GM23248 (cell line): ENCODE measurements at places on chromosomes 16 and 17. TPM values are rescaled to one million over a fixed set of nuclear protein-coding genes. Genes with fewer than 3 reads are reported as not detected.

DNA sequence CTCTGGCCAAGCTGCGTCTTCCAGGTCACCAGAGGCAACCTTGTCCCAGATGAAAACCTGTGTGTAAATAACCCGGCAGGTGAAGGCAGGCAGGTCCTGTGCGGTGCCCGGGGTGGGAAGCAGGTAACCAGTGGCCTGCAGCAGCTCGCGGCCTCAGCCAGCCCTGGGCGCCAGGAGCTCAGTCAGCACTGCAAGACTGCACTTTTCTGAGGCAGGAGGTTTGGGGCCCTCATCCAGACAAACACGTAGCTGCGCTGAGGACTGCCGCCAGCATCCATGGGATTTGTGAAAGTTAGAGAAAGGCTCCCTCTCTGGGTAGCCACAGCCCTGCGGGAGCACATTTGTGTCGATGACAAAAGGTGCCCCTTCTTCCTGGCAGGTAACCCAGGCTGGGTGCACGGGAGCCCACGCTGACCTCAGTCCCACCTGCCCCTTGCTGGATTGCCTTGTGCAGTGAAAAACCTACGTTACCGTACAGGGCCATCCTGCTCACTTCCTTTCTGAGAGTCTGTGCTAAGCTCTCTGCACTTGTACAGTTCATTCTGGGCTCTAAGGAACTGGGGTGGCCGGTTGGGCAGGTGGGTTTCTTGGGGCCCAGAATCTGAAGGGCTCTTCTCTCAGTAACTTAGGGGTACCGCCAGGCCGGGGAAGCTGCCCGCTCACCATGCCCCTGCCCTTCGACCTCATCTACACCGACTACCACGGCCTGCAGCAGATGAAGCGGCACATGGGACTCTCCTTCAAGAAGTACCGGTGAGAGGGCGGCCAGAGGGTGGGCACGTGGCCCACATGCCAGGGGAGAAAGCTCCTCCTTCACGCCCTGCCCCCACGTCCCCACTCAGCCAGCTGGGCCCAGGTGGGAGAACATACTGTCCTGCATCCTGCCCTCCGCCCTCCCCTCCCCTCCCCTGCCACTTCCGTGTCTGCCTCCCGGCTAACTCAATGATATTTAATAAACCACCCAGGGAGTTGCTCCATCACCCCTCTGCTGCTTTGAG lies 56.4 kb downstream of the MGAT5B start:
- no peaks in the 10 kb centered on the region for H3K4me1 ChIP-seq
- H3K36me3 ChIP-seq = no peaks in the 10 kb centered on the region
- no peak overlapping the region for H3K4me3 ChIP-seq

- H3K4me1 ChIP-seq = no peaks in the 10 kb centered on the region
- peaks cover 18% of the 10 kb centered on the region for H3K36me3 ChIP-seq
- H3K27ac ChIP-seq = no peak overlapping the region
- no peaks in the 10 kb centered on the region for H3K27me3 ChIP-seq
- DNase-seq = peak; percentile 7
- no peak overlapping the region for H3K4me3 ChIP-seq
Observed at GRCh38 chr16:23519282-23519681, 9.0 kb upstream of the GGA2 start.

- no peaks in the 10 kb centered on the region for H3K27me3 ChIP-seq
- no peak overlapping the region for H3K4me3 ChIP-seq
- no peaks in the 10 kb centered on the region for H3K36me3 ChIP-seq
- peaks cover 31% of the 10 kb centered on the region for H3K4me1 ChIP-seq
- DNase-seq = no peak
Observed at GRCh38 chr16:51405361-51405760, 254.3 kb upstream of the SALL1 start.

DNA sequence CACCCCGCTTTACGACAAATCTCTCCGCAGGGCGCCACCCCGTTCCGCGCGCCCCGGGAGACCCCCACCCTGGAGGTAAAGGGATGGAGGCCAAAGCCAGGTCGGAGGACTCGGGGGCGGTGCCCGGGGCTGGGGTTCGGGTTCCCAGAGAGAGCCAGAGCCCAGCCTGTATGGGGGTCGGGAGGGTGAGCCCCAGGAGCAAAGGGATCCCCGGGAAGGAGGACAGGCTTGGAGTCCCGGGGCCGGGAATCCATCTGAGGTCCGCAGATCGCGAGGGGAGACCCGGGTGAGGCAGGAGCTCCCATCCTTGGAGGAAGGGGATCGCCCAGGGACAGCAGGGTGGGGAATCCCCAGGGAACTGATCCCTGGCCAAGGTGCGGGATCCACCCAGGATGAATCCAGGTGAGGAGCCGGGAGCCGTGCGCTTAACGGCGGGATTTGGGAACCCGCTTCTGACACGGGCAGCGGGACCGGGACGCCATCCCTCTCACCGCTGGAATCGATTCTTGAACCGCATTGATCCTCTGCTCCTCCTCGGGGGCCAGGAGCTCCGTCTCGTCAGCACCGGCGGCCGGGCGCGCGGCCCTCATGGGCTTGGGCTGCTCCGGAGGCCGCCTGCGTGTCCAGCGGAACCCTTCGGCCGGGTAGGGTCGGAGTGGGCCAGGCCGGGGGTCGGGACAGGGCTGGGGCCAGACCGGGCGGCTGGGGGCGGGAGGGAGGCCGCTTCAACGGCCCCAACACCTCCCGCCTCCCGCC lies at the start of gene MMD:
Gene MMD, minus strand, starts transcription at position 657 of the 756 bp plus-strand sequence. Its CDS starts 140 bp downstream, at position 517.
- H3K4me3 ChIP-seq = peak within 1 kb of the TSS; percentile 77
- no peaks in the 10 kb centered on the region for H3K4me1 ChIP-seq
- no peaks in the 10 kb centered on the region for H3K36me3 ChIP-seq
- H3K27me3 ChIP-seq = no peaks in the 10 kb centered on the region; the same call in 1 of the 2 replicates
- DNase-seq = peak; percentile 33

GRCh38 chr16:4869147-4869805 lies 22.0 kb downstream of the UBN1 start:
- no peak overlapping the region for H3K4me3 ChIP-seq
- peaks cover 10% of the 10 kb centered on the region; the same call in 1 of the 2 replicates for H3K36me3 ChIP-seq
- no peak for DNase-seq
- H3K27me3 ChIP-seq = no peaks in the 10 kb centered on the region
- H3K27ac ChIP-seq = no peak overlapping the region

- peaks cover 23% of the 10 kb centered on the region for H3K36me3 ChIP-seq
- peak; percentile 16 for DNase-seq
- H3K4me1 ChIP-seq = 0 out of 2 replicates have a peak, but pooled peaks cover 6% of the 10 kb centered on the region
- peak overlapping the region; percentile 92 for H3K4me3 ChIP-seq
- peak overlapping the region; percentile 89 for H3K27ac ChIP-seq
Observed at GRCh38 chr16:57244463-57244766, 644 bp upstream of the ARL2BP start.

DNA sequence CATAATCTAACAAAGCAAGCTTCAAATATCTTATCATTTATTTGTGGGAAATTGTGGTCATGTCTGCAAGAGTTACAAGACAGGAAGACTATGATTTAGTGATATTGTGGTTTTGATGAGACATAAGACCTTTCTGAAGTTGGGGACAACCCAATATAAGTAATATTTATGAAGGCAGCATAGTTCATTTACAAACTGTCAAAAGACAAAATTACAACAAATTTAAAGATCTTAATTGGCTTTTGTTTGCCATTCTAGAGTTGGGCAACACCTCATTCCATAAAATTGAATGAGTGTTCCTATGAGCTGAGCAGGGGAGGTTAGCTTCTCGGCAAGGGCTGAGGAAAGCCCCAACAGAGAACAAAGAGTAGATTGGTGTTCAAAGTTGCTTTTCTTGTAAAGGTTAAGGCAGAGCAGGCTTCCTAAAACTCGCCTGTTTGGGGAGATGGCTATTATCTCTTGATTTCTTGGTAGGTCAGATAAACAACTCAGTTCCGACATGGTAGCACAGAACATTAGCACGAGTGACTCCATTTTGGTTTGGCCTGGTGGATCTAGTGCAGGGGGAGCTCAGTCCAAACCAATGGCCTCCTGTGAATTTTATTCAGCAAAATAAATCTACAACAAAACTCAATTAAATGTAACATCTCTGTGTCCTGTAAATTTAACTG lies 10.9 kb upstream of the MMD start:
- H3K4me3 ChIP-seq = no peak overlapping the region
- peak; percentile 43 for DNase-seq
- no peaks in the 10 kb centered on the region for H3K36me3 ChIP-seq
- H3K27me3 ChIP-seq = no peaks in the 10 kb centered on the region
- peaks cover 35% of the 10 kb centered on the region for H3K4me1 ChIP-seq

DNA sequence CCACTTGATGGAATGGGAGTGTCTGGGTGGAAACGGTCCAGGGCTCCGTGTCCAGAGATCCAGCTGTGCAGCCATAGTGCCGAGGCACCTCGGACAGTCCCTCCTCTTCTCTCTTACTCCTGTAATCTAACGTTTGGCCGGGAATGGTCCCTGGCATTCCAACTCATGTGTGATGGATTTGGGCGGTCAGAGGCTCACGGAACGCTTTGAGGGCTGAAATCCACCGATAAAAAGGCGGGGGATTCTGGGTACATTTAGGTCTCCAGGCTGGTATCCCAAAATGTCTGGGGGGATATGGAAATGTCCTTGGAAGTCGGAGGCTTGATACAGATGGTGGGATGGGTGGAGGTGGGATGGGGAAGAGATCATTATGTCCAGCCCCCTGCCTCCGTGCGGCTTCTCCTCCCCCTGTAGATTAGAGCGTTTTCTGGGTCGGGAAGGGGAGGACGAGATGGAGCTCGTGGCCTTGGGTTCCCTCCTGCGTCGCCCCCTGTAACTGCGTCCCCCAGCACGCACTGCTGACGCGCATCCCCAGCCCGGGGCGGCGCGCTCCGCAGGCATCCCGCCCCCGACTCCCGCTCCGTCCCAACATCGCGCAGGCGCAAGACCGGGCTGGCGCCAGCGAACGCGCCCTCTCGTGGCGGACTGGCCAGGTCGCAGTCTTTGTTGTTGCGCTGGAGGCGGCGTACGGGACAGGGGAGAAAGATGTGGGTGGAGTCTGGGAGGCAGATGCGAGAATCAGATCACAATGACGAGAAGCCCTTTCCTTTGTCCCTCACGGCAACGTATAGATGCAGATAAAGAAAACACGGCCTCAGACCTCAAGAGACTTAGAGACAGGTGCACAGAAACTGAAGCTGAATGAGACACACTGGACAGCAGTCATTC lies 4.5 kb upstream of the SGCA start:
- peak overlapping the region; percentile 13; the same call in 1 of the 2 replicates for H3K27ac ChIP-seq
- no peaks in the 10 kb centered on the region for H3K27me3 ChIP-seq
- peak; percentile 96 for DNase-seq
- no peaks in the 10 kb centered on the region for H3K36me3 ChIP-seq
- H3K4me1 ChIP-seq = 0 out of 2 replicates have a peak, but pooled peaks cover 3% of the 10 kb centered on the region

- no peak overlapping the region for H3K4me3 ChIP-seq
- no peak overlapping the region for H3K27ac ChIP-seq
- no peaks in the 10 kb centered on the region for H3K27me3 ChIP-seq
- no peaks in the 10 kb centered on the region for H3K4me1 ChIP-seq
- no peaks in the 10 kb centered on the region for H3K36me3 ChIP-seq
- DNase-seq = no peak
Observed at GRCh38 chr16:78057803-78058564, 35.6 kb downstream of the CLEC3A start.

DNA sequence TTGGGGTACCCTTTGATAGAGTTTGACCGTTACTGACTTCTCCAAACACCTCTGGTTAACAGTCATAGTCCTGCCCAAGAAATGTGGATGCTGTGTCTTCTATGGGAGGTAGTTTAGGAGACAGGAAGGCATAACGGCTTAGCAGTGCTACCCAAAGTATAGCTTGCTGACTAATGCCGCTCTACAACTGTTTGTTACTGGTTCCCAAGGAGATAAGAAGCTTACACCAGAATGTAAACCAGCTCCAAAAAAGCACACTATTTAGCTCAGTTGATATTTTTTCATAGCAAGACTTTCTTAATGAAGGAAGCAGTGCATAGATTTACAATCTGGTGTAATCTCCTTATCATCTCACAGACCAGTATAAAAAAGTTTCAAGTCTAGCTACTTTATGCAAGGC lies 95.7 kb downstream of the HS3ST3B1 start:
- H3K4me3 ChIP-seq = no peak overlapping the region
- no peaks in the 10 kb centered on the region for H3K4me1 ChIP-seq
- H3K27me3 ChIP-seq = no peaks in the 10 kb centered on the region
- no peaks in the 10 kb centered on the region for H3K36me3 ChIP-seq

DNA sequence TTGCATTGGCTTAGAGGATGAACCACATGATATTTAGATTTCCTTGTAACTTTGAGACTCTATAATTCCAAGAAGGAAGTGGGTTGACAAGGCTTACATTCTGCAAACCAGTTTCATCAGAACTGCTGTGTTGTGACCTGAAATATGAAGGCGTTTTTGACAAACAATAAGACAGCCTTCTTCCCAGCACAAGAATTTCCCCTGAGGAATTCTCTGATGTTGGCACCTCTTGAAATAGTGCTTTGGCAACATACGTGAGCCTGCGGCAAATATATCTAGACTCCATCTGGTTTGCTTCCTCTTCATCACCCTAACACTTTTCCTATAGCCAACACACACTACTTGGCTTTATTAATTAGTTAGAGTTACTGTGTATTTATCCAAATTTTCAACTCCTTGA lies 585.5 kb upstream of the SOX9 start:
- H3K4me3 ChIP-seq = no peak overlapping the region
- no peak for DNase-seq
- no peak overlapping the region for H3K27ac ChIP-seq

DNA sequence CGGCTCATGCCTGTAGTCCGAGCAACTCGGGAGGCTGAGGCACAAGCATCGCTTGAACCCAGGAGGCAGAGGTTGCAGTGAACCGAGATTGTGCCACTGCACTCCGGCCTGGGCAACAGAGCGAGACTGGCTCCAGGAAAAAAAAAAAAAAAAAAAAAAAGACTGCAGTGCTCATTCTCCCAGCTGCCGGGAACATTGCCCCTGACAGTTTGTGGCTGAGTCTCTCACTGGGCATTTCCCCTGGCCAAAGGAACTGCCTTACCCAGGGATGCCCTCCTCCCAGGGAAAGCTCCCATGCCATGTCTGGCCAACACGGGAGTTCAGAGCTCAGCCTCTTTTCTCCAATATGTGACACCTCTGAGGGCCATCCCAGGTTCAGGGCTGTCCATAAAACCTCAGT lies 21.3 kb upstream of the USP10 start:
- no peak for DNase-seq
- no peak overlapping the region for H3K4me3 ChIP-seq
- H3K27ac ChIP-seq = no peak overlapping the region
- H3K4me1 ChIP-seq = no peaks in the 10 kb centered on the region

DNA sequence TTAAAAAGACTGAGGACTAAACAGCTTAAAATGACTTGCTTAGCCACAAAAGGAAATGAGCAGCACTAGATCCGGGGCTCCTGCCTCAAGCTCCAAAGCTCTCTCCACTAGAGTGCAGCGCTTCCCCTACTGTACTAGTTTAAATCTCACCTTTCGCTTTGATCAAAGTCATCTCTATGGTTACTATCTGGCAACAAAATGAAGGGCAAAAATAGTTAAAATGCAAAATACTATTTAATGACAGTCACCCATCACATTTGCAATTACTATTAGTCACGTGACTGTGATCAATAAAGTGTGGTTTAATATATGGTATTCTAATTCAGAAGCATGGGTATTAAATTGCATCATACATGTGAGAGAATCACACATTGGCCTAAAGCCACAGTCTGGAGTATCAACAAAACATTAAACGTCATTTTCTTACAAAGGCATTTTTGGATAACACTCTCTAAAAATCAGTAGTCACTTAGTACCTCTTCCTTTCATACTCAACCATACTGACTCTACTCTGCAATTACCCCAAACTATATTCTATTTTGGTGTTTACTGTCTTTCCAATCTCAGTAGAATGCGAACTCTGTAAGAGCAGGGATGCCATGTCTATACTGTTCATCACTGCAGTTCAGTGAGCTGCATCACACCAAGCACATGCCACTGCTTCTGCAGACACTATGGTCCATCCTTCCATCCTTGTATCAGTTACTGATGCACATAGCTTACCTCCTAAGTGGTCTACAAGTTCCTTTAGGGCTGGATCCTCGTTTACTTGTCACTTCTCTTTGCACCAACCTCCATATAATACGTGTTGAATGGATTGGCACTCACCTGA lies 6.2 kb downstream of the PSMD12 start:
- H3K27ac ChIP-seq = peak overlapping the region; percentile 33; the same call in 1 of the 2 replicates
- H3K4me3 ChIP-seq = no peak overlapping the region

The MYL4 gene
- not detected in 2 replicates for total RNA-seq

The BCAS3 gene
- total RNA-seq = 19.6 and 20.2 TPM in 2 replicates

The MYL11 gene
- total RNA-seq = not detected in 2 replicates

The CNGB1 gene
- not detected in 2 replicates for total RNA-seq

The LSM12 gene
- 36.1 and 49.4 TPM in 2 replicates for total RNA-seq
